ENCODE measurements at places on chromosomes 12 and 14.

- DNase-seq, result peak; percentile 86
These were observed 626.6 kb downstream of the DIO2 start for GRCh38 chr14:79584679-79585078.

DNA sequence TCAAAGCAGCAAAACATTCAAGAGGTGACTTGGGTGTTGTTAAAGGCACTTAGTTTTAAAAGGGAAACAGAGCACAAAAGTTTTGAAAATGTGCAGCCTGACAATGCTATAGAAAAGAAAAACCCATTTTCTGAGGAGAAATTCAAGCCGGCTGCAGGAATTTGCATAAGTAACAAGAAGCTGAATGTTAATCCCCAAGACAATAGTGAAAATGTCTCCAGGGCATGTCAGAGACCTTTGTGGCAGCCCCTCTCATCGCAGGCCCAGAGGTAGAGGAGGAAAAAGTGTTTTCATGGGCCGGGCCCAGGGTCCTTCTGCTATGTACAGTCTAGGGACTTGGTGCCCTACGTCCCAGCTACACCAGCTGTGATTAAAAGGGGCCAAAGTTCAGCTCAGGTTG lies 167.9 kb downstream of the PPFIA2 start:
- DNase-seq, result no peak

GRCh38 chr12:63897931-63898330 lies 53.4 kb downstream of the SRGAP1 start:
- DNase-seq, result no peak

DNA sequence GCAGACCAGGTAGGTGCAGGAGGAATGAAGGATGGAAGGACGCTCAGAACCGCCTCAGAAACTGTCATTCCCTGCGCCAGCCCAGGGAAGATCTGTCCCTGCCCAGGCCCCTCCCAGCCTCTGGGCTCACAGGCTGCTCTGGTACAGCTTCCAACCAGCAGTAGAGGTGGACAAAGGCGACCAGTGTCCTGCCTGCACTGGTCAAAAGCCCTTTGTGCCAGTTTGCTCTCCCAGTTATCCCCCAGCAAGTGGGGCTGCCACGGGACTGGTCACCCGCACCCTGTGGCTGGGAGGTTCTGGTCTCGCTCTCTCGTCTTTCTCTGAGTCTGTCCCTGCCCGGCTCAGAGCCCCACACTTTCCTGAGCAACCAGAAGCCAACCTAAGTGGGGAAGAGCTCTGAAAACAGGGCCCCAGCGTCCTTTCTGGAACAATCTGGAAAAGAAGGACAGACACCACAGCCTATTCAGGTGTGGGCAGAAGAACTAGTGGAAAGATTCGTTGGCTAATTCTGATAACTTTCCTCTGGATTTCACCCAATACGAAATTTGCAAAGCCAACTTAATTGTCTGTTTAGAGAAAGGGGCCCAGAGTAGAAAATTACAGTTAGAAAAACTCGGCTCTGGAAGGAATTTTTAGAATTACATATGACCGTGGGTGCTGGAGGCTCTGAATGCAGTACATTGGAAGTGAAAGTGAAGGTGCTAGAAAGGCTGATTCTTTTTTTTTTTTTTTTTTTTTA lies 21.7 kb downstream of the SNRNP35 start:
- DNase-seq, result no peak

DNA sequence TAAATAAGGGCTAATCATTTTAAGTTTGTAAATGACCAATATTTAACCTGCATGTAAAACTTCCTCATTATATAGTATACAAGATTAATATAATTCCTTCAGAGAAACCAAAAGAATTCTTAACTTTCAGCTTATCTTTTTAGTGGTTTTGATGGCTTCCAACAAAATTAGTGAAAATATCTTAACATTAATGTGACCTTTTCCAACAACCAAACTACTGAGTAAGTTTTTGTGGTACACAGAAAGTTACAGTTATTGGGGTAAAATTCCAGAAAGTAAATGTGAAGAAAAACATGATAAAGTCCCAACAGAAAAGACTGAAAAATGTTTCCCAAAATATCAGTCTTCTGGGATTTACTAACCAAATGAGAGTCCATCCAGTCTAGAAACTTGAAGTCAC lies 111.0 kb upstream of the PDE3A start:
- peak; percentile 13 for DNase-seq

GRCh38 chr12:52924764-52925716 lies 20.2 kb upstream of the KRT8 start:
- peak; percentile 85 for DNase-seq

DNA sequence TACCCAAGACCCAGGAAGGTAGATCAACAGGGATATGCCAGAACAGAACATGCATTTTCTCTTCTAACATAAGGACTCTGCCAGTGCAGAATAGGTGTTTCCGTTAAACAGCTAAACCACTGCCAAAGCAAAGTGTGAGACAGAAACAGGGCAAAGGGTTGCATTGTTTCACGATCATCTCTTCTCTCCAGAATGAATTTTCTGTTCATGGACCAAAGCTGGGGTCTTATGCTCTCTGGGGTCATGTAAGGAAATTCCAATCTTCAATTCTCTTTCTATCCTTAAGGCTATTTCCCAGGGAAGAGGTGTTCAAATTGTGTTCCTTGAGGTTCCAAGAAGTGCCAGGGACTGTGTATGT lies 10.9 kb downstream of the PSMB5 start:
- no peak for DNase-seq

GRCh38 chr14:62143245-62143644 lies 381.0 kb downstream of the SNAPC1 start:
- DNase-seq, result peak; percentile 79

GRCh38 chr14:71408362-71409030 lies 501.2 kb downstream of the PCNX1 start:
- DNase-seq, result peak; percentile 52

DNA sequence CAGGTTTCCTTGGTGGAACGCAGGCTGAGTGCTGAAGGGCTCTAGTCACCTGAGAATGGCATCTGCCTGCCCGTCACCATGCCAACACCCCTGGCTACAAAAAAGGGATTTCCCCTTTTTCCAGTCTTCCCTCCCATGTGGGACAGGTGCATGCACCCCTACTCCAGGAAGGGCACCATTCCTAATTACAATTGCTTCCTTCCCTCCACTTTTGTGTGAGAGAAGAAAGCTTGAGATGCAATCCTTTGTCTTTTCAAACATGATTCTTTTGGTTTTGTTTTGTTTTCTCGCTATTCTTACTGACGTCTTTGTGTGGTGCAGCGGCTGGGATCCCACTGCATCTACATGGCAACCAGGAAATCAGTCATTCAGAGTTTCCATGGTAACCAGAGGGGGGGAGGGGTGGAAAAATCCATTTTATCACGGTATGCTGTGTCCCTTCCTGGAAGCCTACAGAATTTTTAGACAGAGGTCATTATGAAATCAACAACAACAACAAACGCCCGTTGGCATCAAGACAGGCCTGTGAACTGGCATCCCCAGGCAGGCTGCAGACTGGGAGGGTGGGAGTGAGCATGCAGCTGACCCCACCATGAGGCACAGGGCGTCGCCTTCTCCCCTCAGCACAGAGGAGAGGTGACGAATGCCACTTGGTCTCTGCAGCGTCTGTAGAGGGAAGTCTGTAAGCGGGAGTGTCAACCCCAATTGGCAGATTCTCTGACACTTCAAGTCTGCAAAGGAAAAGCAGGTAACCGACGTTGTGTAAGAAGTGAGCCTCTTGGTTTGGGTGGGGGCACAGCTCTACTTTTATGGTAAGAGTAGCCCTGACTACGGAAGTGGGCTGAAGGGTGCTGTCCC lies 13.6 kb upstream of the GNG2 start:
- DNase-seq, result peak; percentile 78

DNA sequence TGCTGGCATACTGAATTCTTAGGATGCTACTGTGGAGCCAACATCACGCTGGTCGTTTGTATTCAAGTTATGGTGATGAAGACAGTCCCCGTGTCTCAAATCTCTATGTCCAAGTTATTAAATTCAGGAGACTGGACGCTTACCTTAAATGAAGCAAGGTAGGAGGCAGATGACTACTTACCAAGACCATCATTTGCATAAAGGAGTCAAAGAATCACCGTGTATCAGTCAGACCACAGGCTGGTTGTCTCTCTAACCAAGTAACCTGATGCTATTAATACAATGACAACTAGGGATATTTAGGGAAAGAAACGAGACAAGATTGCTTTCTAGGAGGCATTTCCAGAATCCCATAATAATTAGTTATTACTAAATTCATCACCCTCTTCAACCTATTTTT lies 78.1 kb upstream of the FRMD6 start:
- DNase-seq, result no peak

DNA sequence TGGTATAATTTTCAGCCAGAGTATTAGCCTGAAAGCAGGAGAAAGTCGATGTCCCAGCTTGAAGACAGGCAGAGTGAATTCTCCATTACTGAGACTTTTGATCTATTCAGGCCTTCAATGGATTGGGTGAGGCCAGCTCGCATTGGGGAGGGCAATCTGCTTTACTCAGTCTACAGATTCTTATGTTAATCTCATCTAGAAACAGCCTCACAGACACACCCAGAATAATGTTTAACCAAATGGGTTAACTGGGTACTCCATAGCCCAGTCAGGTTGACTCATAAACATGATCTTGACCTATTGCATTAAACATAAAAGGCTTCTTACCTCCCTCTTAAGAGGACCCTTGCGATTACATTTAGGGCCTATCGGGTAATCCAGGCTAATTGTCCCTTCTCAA lies 118.0 kb downstream of the KTN1 start:
- no peak for DNase-seq

- no peak for DNase-seq
These were observed 83.1 kb downstream of the AACS start for GRCh38 chr12:125148316-125148715.

GRCh38 chr14:103141117-103141796 lies 18.0 kb downstream of the TNFAIP2 start:
- DNase-seq, result peak; percentile 38

DNA sequence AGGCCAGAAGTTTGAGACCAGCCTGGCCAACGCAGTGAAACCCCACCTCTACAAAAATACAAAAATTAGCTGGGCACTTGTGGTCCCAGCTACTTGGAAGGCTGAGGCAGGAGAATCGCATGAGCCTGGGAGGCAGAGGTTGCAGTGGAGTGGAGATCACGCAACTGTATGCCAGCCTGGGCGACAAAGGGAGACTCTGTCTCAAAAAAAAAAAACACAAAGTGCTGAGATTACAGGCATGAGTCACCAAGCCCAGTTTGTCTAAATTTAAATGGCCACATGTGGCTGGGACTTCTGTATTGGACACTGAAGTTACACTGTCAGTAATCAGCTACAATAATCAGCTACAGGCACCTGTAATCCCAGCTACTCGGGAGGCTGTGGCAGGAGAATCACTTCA lies 100.9 kb upstream of the AEBP2 start:
- peak; percentile 9 for DNase-seq

- DNase-seq, result no peak
These were observed 305.6 kb downstream of the GALC start for GRCh38 chr14:87687420-87687819.

- DNase-seq, result peak; percentile 59
These were observed 20.3 kb downstream of the DCAF5 start for GRCh38 chr14:69132513-69133181.

- DNase-seq, result no peak
These were observed 14.8 kb downstream of the CDKL1 start for GRCh38 chr14:50381823-50382287.

- peak; percentile 61 for DNase-seq
These were observed 1.3 kb downstream of the BAZ2A start for GRCh38 chr12:56628671-56629458.

- DNase-seq, result peak; percentile 97
These were observed 3.7 kb upstream of the SETD1B start for GRCh38 chr12:121799842-121800693.

- peak; percentile 93 for DNase-seq
These were observed at the start of gene TMEM120B for GRCh38 chr12:121712461-121713256. Gene TMEM120B (plus strand): TSS chr12:121712752. CDS start chr12:121712896, 144 bp downstream.

DNA sequence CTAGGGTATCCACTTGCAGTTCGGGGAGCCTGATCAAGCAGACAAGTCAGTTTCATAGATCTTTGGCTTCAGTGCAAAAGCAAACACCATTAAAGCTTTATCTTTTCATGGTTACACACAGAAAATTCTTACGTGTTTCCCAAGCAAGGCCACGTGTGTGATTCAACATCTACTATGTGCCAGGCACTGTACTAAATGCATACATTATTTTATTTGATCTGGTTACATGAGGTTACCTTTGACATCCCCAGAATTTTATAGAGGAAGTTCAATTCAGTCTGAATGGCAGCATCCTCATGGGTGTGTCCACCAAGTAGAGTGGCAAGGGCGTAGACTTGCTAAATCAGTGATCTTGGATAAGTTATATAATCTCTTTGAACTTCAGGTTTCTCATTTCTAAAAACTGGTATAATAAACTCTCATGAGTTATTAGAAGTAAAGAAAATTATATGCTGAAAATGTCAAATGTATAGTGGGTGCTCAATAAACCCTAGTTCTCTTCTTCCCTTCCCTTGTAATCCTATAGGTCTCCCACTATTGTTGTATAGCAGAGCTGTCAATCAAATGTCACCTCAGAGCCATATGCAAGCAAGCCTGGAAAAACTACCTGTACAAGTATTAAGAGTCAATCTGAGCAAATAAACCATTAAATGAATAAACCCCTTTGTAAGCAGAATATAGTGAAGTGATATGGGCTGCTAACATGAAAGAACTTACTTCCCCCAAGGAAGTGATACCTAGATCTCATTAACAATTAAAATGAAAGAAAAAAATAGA lies 50.3 kb upstream of the TMX1 start:
- no peak for DNase-seq

- no peak for DNase-seq
These were observed 4.5 kb downstream of the ANKRD9 start for GRCh38 chr14:102505000-102505619.

DNA sequence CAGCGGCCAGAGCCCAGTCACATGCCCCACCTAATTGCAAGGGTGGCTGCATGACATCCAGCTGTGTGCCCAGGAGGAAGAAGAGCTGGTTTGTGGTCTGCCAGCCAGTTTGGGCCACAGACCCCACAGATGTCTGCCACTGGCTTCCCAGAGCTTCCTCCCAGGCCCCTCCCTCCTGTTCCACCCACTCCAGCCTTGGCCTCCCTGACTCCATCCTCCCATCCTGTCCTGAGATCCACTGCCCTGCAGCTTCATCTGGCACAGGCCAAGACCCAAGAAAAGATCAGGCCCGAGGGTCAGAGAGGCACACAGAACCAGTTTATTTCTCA lies 5.9 kb downstream of the NGB start:
- DNase-seq, result no peak

- DNase-seq, result no peak
These were observed 644.7 kb downstream of the VRK1 start for GRCh38 chr14:97441740-97442362.

DNA sequence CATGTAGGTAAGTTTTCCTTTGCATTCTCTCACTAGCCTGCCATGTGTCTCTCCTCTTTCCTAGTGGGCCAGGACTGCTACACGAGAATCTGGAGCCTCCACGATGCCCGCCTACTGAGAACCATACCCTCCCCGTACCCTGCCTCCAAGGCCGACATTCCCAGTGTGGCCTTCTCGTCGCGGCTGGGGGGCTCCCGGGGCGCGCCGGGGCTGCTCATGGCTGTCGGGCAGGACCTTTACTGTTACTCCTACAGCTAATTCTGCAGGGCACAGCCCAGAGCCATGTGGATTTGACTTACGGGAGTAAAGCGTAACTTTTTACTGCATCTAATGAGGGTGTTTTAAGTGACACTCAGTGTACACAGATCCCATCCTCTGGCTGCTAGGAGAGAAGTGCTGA lies 32.3 kb downstream of the DCAF4 start:
- no peak for DNase-seq

GRCh38 chr12:123919980-123920360 lies 52.7 kb downstream of the CCDC92 start:
- DNase-seq, result no peak

GRCh38 chr14:70602254-70602653 lies 1.8 kb upstream of the MED6 start:
- no peak for DNase-seq

Measured in astrocyte of the hippocampus (primary cell).